Sciatic nerve (tissue), 2 donors: ENCODE measurements at places on chromosomes 5 and 9. TPM values are rescaled to one million over a fixed set of nuclear protein-coding genes. Genes with fewer than 3 reads are reported as not detected.

The PPP1R26 gene
- 13.9 TPM for total RNA-seq

The MTREX gene
- 69.0 TPM for total RNA-seq

The ACOT12 gene
- not detected for total RNA-seq

The PLAC8L1 gene
- not detected for total RNA-seq

- peak; percentile 85 for DNase-seq
These were observed at the start of gene SPACA9 for GRCh38 chr9:132878695-132879456. TSS of gene SPACA9 (plus strand) at chr9:132878898. CDS start at chr9:132883948, 5,050 bp downstream.

DNA sequence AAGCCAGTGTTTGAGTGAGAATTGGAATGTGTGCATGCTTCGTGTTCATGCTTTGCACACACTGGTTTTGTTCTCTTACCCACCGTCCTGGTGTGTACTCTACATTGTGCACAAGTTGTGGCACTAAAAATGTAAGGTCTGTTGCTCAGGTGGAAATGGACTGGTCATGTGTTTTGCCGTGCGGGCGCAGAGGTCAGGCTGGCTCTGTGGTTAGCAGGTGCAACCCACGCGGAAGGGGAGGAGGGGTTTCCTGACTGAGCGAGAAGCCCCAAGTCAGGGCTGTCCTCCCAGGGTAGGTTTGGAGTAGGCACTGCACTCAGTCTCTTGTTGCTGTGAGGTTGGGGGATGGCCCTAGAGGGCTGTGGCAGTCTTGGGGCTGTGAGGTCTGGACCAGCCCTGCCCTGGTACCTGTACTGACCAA, 86.6 kb downstream of the EHMT1 start:
- DNase-seq: no peak

GRCh38 chr9:8071445-8071798, 271.8 kb upstream of the DMAC1 start:
- no peak for DNase-seq

- peak; percentile 97 for DNase-seq
These were observed 11.9 kb downstream of the GLIPR2 start for GRCh38 chr9:36148311-36149051.

DNA sequence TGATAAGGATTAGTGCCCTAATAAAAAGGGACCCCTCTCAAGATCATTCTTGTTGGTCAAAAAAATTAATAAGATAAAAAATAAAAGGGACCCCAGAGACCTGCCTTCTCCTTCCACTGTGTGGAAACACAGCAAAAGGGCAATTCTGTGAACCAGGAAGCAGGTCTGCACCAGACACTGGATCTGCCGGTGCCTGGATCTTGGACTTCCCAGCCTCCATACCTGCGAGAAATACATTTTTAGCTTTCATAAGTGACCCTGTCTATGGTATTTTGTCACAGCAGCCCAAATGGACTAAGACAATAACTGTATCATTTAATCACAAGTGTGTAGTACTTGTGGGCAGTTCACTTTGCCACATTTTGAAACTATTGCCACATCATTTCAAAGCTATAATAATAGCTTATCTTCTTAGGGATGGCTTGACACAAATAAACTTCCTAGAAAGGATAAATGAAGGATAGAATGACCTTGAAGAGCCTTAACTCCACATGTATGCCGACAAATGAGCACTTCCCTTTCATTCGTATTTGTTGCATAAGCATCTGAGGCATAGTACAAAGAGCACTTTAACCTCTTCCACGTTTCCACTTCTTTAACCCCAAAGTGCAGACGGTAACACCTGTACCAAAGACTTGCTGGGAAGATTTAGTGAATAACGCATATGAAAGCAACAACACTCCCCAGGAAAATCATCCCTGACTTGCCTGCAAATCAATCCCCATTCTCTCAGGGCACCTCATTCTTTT, 336.5 kb downstream of the RFX3 start:
- no peak for DNase-seq

DNA sequence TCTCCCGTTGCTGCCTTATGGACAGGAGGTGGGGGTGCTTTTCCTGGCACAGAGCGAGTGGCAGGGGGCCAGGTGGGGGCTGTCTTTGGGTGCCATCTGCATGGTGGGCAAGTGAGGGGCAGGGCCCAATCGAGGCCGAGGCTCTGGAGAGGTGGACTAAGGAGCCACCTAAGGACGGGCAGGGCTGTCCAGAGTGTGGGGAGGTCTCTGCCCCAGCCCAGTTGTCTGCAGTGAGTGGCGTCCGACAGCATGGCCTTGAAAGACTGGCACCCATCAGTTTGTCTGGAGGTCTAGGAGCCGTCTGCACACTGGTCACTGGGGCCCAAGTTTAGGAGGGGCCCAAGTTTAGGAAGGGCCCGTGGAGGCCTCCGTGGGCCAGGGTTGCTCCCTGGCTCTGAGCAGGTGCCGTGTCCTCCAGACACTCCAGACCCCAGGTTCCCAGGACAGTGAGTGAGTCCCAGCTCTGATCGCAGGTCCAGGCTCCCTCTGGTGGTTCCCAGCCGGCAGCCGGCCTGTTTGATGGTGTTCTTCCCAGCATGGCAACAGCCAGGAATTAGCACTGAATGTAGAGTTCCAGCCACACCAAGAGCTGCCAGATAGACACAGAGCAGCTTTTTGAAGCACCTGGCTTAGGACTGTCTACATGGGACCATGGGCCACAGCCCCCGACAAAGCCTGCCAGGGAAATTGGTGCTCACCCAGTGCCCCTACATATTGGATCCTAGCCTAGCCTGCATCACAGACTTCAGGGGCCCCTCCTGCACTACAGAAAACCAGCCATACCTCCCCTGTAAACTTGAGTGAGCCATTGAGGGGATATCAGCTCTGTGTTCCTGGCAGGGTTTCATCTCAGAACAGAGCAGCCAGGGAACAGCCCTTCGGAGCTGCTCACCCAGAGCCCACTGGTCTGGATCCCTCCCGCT, 120.9 kb downstream of the WNK2 start:
- peak; percentile 81 for DNase-seq
